ENCODE measurements at places on chromosomes 2 and 18.

GRCh38 chr2:45172760-45173392 lies 163.6 kb upstream of the SIX2 start:
- H3K36me3 ChIP-seq: no peaks in the 10 kb centered on the region
- no peaks in the 10 kb centered on the region for H3K27me3 ChIP-seq
- DNase-seq: no peak
- peak overlapping the region; percentile 34 for H3K27ac ChIP-seq

DNA sequence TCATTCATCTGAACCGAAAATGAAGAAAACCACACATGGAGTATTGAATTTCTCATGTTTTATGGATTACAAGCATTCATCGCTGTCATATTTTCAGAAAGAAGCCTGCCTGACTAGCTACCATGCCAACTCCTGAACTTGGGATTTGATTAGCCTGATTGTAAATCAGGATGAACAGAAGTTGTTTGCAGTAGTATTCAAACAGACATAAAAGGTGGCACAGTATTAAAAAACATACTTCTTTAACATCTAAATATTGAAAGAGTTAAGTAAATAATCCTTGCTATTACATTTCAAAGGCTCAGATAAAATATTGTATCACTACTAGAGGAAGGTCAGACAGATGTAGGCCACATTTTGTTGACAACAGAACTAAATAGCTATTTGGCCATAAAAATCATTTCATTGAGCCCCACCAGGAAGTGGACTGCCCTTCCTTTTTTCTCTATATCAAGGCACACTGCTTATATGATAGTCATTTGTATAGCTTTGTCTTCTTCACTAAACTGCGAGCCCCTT lies 21.6 kb downstream of the SLC38A11 start:
- H3K4me1 ChIP-seq: no peaks in the 10 kb centered on the region
- H3K27me3 ChIP-seq: no peaks in the 10 kb centered on the region
- H3K27ac ChIP-seq: no peak overlapping the region
- DNase-seq: no peak
- H3K4me3 ChIP-seq: no peak overlapping the region
- no peaks in the 10 kb centered on the region for H3K36me3 ChIP-seq

DNA sequence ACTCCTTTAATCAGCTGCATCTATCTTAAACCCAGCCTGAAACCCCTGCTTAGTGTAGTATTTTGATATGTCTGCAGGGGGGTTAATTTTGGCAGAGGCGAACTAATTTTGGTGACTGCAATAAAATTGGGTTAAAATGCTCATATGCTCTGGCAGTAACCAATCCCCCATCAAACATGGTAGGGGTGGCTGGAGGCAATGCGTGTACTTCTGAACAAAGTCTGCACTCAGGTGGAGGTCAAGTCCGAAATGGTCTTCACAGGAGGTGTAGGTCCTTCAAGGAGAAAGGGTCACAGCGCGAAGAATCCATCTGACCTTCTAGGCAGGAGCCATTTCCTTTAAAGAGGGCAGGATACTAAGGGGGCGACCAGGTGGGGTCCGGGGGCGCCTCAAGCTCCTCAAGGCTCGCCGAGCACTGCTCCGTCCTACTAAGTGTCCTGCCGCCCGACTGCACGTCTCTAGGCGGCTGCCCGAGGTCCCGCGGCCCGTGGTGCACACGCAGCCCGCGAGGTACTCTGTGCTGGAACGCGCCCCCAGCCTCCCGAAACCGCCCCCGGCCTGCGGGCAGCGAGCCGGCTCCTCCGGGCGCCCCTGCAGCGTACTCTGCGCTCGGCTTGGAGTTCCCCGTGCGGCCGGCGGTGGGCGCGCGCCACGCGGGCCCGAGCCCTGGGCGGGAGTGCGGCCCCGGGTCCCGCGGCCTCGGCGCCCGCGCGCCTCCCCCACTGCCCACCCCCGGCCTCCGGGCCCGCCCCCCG lies 1.7 kb upstream of the LDLRAD4 start:
- H3K27ac ChIP-seq: no peak overlapping the region
- H3K4me3 ChIP-seq: no peak overlapping the region
- H3K4me1 ChIP-seq: peaks cover 21% of the 10 kb centered on the region
- peak; percentile 6 for DNase-seq
- H3K36me3 ChIP-seq: peaks cover 3% of the 10 kb centered on the region

DNA sequence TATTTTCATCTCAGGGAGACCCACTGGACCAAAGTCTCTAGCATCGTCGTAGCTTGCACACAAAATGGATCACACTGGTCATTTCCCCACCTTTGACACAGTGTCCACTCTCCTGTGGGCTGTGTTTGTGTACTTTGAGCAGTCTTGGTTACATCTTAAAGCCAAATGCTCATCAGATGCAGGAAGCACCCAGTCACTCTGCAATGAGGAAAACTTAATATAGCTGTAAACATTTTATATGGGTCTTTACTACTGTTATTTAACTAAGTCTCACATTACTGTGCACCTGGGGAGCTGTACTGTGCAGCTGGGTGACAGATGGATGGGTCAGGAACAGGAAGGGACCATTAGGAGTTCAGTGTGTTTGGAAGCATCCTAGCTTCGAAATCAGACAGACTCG lies 109.0 kb upstream of the CXCR4 start:
- no peaks in the 10 kb centered on the region for H3K36me3 ChIP-seq
- H3K4me1 ChIP-seq: no peaks in the 10 kb centered on the region
- no peak overlapping the region for H3K27ac ChIP-seq
- no peak for DNase-seq
- no peak overlapping the region for H3K4me3 ChIP-seq
- H3K27me3 ChIP-seq: peaks cover 3% of the 10 kb centered on the region

- H3K4me1 ChIP-seq: peaks cover 20% of the 10 kb centered on the region
- H3K27me3 ChIP-seq: peaks cover 3% of the 10 kb centered on the region
- peak overlapping the region; percentile 72 for H3K4me3 ChIP-seq
- peak overlapping the region; percentile 39 for H3K27ac ChIP-seq
- H3K36me3 ChIP-seq: no peaks in the 10 kb centered on the region
Observed at GRCh38 chr2:31137211-31138036, 816 bp downstream of the GALNT14 start.

GRCh38 chr2:237722616-237723015 lies 76.0 kb upstream of the RBM44 start:
- H3K36me3 ChIP-seq: peaks cover 56% of the 10 kb centered on the region
- DNase-seq: no peak
- no peaks in the 10 kb centered on the region for H3K27me3 ChIP-seq
- peaks cover 28% of the 10 kb centered on the region for H3K4me1 ChIP-seq

DNA sequence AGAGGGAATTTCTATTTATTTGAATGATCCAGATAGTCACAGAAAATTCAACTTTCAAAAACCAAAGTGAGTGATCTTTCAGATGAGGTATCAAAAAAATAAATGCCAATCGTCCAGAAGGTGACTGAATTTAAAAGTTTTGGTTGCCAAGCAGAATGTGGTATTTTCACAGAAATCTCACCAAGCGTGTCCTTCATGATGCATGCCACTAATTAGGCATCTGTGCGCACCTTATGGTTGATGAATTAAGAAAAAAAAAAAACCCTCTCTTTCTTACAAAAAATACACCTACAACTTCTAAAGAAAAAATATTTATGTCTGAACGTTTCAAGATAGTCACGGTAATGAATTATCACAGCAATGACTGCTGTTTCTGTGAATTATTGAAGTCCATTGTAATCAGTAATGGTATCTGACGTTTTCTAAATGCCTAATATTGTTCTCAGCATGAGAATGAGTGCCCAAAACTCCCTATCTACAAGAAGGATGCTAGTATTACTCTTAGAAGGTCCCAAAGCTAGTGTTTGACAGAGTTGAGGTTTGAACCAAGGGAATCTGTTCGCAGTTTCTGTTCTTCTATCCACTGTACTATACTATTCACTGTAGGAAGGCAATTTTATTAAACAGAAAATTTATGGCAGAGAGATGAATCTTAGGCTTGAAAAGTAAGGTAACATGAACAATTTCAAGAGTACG lies 219.6 kb upstream of the NETO1 start:
- H3K4me3 ChIP-seq: no peak overlapping the region
- H3K27ac ChIP-seq: no peak overlapping the region
- no peak for DNase-seq
- H3K27me3 ChIP-seq: no peaks in the 10 kb centered on the region

- no peak overlapping the region for H3K27ac ChIP-seq
- H3K36me3 ChIP-seq: no peaks in the 10 kb centered on the region
- H3K4me1 ChIP-seq: peaks cover under 1% of the 10 kb centered on the region
- no peak for DNase-seq
Observed at GRCh38 chr2:67667054-67667908, 270.1 kb downstream of the ETAA1 start.

DNA sequence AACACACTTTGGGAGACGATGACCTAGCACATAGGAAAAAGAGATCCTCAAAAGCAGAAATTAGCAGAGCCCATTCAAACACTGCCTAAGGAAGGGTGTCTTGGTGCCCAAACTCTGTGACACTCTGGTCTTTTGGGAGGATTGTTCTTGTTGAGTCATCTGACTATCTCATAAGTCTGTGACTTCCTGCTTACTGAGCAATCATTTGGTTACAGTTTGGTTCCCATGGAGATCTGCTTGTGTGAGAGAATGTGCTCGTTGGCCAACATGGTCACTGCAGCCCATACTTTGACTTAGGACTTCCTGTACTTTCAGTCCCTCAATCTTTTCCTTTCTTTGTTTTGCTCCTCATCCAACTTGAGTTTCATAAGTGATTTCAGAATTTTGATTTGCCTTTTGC lies 602.9 kb downstream of the NYAP2 start:
- H3K36me3 ChIP-seq: no peaks in the 10 kb centered on the region
- H3K4me1 ChIP-seq: no peaks in the 10 kb centered on the region
- H3K4me3 ChIP-seq: no peak overlapping the region
- H3K27me3 ChIP-seq: no peaks in the 10 kb centered on the region
- DNase-seq: peak; percentile 97
- H3K27ac ChIP-seq: no peak overlapping the region

DNA sequence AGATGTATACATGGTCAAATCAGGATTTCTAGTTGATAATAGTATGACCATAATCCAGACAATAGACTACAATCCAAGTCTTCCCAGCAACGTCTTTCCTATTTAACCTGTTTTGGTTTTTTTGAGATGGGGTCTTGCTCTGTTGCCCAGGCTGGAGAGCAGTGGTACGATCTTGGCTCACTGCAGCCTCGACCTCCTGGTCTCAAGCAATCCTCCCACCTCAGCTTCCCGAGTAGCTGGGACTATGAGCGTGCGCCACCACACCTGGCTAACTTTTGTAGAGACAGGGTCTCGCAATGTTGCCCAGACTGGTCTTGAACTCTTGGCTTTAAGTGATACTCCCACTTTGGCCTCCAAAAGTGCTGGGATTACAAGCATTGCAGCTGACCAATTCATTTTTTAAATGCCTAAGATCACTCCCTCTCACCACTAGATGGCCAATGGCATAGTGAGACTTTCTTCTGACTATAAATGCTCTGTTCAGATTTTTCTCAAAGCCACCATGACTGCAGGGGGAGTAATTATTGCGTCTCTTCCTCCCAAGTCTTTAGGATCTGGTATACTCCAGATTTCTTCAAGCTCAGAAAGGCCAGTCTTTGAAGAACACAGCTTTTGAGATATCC lies 47.6 kb downstream of the HNRNPLL start:
- H3K36me3 ChIP-seq: peaks cover 5% of the 10 kb centered on the region
- no peak overlapping the region for H3K27ac ChIP-seq
- no peaks in the 10 kb centered on the region for H3K4me1 ChIP-seq
- peak; percentile 44 for DNase-seq
- H3K27me3 ChIP-seq: no peaks in the 10 kb centered on the region

- no peak overlapping the region for H3K27ac ChIP-seq
- H3K4me1 ChIP-seq: no peaks in the 10 kb centered on the region
- no peaks in the 10 kb centered on the region for H3K36me3 ChIP-seq
- no peak for DNase-seq
- H3K27me3 ChIP-seq: peaks cover 33% of the 10 kb centered on the region
Observed at GRCh38 chr2:242043538-242044312, 174.2 kb downstream of the RTP5 start.

GRCh38 chr2:211479536-211480150 lies 923.2 kb downstream of the CPS1 start:
- H3K4me1 ChIP-seq: peaks cover 1% of the 10 kb centered on the region
- no peak for DNase-seq
- no peak overlapping the region for H3K27ac ChIP-seq
- H3K4me3 ChIP-seq: no peak overlapping the region
- no peaks in the 10 kb centered on the region for H3K27me3 ChIP-seq

DNA sequence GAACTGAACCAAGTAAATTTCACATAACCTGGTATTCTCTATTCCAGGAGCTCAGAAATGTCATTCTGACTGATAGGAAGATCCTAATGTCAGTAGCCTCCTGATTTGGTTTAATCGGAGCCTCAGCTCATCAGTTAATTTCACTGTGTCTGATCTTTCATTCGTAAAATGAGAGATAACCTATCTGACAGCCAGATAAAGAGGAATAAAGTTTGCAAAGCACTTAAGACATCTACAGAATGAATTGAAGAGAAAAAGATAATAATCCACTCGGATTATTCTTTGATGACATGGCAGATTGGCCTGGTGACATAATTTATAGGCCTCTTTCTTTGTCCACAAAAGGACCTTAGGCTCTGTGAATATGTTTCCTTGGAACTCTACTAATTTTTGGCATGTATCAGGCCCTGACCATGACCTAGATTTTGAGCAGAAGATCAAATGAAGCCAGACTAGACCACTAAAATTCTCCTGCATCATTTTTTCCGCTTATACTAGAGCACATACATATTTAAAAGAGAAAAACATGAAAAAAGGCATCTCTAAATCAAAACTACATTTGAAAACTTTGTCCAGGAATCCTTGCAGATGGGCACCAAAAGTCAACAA lies 312.4 kb downstream of the MTX2 start:
- no peaks in the 10 kb centered on the region for H3K27me3 ChIP-seq
- H3K4me1 ChIP-seq: peaks cover 1% of the 10 kb centered on the region

DNA sequence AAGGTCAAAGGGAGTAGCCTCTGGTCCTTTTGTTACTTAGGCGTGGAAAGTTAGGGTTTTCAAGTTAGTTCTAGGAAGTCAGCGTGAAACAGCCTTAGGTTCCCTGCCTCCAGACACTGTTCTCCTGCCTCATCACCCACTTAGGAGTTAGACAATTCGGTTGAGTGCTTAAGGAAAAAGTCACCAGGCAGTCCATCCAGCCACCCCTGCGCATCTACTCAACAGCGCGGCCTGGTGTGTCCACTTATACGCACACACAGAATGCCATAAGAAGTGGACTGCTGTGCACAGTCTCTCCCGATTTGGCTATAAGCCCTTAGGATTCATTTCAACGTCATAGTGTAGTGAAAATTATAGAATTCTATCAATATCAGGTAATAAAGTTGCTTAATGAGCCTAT lies 470.8 kb upstream of the TNP1 start:
- H3K4me1 ChIP-seq: peaks cover 6% of the 10 kb centered on the region
- DNase-seq: no peak
- H3K4me3 ChIP-seq: no peak overlapping the region
- H3K36me3 ChIP-seq: no peaks in the 10 kb centered on the region
- peak overlapping the region; percentile 95 for H3K27ac ChIP-seq

DNA sequence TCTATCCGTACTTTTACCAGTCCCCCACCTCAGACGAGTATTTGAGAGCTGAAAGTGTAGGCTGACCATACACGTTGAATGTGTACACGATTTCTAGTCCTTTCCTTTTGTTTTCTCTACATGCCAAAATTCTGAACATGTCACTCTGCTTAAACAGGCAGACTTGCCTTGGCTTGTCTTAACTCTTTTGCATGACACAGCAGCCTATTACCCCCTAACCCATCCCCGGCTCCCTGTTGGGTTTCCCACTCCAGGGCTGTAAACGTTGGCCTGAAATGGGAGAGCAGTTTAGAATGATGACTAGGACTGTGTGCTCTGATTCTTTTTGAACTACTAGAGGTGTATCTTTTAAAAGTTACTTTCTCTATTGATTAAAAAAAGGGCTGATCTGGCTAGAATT lies 19.1 kb downstream of the MTCL1 start:
- no peak for DNase-seq
- no peaks in the 10 kb centered on the region for H3K27me3 ChIP-seq
- H3K27ac ChIP-seq: peak overlapping the region; percentile 70
- H3K4me1 ChIP-seq: peaks cover 22% of the 10 kb centered on the region
- no peak overlapping the region for H3K4me3 ChIP-seq

- H3K4me1 ChIP-seq: peaks cover 11% of the 10 kb centered on the region
- H3K27me3 ChIP-seq: no peaks in the 10 kb centered on the region
- no peak overlapping the region for H3K27ac ChIP-seq
Observed at GRCh38 chr2:46177461-46178089, 119.6 kb upstream of the EPAS1 start.

Measured in mesenchymal stem cell (in vitro differentiated cells and primary cell).